Hematopoietic multipotent progenitor cell (in vitro differentiated cells): ENCODE measurements at places on chromosomes 5 and 9.
A peak's percentile ranks its signal among the peaks of the same experiment; 100 is the strongest.

GRCh38 chr5:164336906-164337305 lies 831.5 kb downstream of the MAT2B start:
- DNase-seq = no peak

GRCh38 chr5:127203818-127204217 lies 86.8 kb upstream of the MEGF10 start:
- DNase-seq = no peak

DNA sequence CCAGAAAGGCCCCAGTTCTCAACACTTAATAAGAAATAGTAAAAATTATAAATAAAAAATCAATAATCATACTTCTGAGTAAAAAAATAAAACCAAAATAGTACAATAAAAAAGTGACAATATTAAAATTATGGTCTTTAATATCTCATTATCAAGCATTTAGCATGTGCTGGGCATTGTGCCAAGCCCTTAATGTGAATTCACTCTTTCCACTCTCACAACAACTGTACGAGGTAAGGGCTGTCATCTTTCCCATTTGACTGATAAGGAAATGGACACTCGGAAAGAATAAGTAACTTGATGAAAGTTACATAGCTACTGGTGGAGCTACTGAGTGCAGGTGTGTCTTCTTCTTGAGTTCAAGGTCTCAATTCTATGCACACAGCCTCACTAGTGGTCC lies 43.6 kb downstream of the SEC61B start:
- no peak for DNase-seq

DNA sequence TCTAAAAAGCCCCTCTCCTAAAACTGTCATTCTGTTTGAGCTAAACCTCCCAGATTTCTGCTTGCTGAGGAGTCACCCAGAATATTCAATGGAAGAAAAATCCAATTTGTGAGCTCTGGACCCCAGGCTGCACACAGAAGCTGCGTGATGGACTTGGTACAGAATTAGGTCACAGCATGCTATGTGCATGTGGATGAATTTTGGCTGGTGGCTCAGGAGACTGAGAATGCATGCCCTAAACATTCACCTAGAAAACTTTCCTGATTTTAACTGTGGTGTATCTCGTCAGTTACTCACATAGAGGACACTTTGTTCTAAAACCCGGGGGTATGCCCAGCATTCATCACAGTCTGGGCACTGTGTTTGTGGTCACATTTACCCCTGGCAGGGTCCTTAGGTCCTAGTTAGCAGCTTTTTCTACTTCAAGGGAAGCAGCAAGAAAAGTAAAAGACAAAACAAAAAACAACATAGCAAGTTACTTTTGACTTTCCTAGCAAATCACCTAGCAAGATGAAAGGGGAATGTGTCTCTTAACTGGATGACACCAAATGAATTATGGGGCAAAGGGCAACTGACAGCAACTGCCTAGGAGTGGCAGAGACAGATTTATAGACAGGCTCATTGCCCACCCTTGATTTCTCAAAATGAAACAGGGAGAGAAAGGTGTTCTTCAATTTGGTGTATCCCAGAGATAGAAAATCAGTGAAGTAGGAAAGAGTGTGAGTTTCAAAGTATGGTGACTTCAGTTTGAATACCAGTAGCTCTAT lies 8.3 kb upstream of the SHROOM1 start:
- no peak for DNase-seq

GRCh38 chr5:111933086-111933485 lies 176.1 kb upstream of the NREP start:
- DNase-seq = no peak

DNA sequence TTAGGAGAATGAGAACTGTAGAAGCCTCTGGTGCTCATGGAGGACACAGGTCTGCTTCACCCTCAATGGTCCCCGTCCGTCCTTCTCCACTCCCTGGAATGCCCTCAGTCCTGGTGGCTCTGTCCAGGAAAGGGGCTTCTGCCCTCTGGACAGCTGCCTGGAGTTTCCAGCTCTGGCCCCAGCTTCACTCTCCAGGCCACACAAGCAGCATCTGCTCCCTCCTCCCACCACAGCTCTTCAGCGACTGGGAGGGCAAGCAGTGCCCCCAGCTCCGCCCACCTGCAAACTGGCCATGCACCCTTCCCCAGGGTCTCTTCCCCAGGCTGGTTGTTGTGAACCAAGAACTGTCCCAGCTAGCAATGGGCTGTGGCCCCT lies 4.7 kb downstream of the SARDH start:
- no peak for DNase-seq

DNA sequence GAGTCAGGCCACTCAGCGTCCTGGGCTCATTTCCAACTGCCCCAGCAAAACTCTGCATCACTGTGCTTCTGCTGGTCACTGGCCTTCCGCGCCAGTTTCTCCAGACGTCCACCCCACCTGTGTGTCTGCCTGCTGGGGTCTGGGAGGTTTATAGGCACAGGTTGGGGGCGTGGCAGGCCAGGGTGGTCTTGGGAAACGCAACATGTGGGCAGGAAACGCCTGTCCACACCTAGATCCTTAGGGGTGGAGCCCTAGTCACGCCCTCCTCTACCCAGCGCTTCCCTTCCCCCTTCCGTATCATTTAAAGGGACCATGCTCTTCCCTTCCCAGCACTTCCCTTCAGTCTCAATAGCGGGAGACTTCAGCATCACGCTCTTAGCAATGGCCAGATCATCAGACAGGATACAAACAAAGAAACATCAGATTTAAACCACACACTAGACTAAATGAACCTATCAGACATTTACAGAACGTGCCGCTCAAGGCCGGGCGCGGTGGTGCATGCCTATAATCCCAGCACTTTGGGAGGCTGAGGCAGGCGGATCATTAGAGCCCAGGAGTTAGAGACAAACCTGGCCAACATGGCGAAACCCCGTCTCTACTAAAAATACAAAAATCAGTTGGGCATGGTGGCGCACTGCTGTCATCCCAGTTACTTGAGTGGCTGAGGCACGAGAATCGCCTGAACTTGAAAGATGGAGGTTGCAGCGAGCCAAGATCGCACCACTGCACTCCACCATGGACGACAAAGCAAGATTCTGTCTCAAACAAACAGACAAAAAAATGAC lies 11.8 kb upstream of the BTNL9 start:
- DNase-seq = no peak

GRCh38 chr9:34611251-34611810 lies 566 bp downstream of the RPP25L start:
- no peak for DNase-seq

DNA sequence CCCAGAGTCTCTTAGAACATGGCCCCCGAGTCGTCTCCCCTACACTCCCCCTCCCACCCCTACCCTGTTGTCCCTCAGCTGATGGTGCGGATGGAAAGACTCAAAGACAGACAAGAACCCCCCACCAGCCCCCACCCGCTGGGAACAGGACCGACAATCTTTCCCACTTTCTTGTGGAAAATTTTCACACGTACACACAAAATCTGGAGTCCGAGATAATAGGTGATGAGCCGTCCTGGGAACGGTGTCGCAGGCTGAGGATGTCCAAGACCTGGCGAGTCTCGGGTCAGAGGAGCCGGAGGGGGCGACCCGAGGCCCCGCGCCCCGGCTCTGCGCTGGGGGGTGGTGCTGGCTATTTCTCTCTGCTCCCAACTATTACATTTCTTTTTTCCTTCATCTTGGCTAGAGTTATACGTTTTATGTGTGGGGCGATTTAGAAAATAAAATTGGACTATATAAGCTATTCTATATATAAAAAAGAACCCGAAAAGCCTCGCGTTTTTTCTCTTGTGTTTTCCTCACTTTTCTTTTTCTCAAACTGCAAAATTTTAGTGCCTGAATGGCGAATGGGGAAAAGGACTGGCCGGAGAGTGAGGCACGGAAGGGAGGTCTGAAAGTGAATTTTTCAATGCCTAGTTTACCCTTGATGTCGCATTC lies 188.8 kb downstream of the MEF2C start:
- no peak for DNase-seq

DNA sequence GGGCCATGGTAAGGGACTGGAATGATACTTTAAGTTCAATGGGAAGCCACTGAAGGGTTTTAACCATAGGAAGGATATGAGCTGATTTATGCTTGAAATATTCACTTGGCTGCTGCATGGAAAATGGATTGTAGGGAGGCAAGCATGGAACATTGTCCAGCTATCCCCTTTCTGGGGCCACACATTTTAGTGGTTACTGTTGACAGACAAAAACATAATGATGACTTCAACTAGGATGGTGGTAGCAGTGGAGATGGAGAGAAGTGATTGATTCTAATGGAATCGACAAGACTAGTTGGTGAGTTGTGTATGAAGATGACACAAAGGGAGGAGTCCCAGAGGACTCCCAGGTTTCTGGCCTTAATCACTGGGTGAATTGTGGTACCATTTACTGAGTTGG lies 6.2 kb upstream of the FCHSD1 start:
- no peak for DNase-seq

DNA sequence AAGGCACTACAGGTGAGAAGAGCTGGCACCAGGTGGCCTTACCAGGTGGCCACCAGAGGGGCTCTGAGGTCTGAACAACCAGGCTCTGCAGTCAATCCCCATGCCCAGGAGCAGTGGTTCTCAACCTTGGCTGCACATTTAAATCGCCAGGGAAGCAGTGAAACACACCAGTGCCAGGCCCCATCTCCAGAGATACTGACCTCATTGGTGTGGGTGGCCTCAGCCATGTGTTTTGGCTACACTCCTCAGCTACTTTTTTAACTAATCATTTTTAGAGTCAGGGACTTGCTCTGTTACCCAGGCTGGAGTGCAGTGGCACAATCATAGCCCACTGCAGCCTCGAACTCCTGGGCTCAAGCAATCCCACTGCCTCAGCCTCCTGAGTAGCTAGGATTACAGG lies 56.0 kb downstream of the GABBR2 start:
- DNase-seq = no peak

GRCh38 chr5:150490754-150491153 lies 17.2 kb upstream of the NDST1 start:
- DNase-seq = no peak

DNA sequence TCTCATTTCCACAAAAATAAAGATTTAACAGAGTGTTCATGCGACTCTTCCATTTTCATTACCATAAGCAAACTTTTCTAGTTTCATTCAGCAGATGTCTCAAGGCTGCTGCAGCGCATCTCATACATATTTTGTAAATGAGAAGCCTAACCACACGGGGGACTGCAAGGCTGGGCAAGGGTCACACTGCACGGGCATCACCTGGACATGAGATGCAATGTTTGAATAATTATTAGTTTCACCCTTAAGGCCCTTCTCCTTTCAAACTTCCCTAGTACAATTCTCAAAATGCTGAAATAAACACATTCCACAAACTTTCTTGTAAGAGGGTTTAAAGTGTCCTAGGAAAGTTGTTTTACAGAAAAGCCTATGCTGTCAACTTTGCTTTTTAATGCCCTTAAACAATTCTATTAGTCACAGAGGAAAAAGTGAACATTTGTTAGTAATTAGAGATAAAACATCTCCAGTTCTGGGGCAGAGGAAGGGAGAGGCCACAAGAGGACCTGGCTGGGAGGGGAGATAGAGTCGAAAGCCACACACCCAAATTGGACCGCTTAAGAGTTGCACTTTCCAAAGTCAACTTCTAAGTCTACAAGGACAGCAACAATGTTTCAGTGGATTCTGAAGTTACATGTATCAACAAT lies 1.3 kb downstream of the DENND1A start:
- peak; percentile 29 for DNase-seq

DNA sequence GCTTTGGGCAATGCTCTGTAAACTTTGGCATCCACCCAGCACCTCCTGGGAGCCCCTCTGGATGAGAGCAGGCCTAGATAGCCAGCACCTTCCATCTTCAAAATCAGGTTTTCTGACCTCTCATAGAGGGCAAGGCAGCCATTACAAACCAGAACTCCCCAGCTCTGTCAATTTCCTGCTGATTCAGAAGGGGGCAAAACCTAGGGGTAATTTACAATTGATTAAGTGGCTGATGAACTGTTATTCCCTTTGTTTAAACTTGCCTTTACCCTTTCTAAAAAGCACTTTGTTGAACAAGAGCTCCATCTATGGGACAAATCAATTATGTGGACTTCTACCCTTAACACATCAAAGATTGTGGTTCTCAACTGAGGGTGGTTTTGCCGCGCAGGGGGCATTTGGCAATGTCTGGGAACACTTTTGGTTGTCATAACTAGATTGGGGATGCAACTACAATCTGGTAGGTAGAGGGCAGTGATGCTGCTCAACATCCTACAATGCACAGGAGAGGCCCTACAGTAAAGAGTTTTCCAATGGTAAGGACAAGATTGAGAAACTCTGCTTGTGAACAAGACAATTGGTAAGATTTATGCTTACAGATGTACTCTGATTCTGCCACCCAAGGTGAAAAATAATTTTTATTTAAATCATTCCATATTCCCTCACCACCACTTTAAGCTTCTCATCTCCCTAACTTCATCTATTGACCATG lies 184.1 kb downstream of the MARCHF11 start:
- no peak for DNase-seq

DNA sequence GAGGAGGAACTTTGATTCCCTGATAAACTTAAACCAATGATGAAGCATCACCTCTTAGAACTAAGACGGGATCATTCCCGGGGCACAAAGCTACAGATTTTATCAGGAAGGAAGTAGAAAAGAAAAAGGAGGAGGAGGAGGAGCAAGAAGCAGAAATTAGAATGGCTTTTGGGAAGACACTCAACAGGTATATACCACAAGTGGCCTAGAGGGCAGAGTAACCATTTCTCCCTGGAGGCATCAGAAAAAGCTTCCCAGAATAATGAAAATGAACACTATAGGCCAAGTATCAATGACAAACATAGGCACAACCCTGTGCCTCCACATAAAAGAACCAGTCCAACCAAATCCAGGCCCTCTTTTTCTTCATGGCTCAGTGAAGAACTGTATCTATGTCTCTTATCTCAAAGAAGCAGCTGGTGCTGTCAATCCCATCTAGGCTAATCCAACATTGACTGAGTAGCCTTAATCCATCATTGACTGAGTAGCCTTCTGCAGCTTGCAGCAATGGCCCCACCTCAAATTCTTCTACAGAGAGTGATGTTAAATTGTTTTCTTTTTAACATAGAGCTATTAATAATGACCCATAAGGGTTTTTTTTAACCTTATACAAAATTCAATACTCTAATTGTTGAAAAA lies 178.8 kb upstream of the KIF2A start:
- DNase-seq = no peak

- DNase-seq = no peak
These were observed 323.1 kb upstream of the ACTBL2 start for GRCh38 chr5:57805732-57806131.

GRCh38 chr5:125673359-125673950 lies 749.8 kb upstream of the GRAMD2B start:
- DNase-seq = no peak

DNA sequence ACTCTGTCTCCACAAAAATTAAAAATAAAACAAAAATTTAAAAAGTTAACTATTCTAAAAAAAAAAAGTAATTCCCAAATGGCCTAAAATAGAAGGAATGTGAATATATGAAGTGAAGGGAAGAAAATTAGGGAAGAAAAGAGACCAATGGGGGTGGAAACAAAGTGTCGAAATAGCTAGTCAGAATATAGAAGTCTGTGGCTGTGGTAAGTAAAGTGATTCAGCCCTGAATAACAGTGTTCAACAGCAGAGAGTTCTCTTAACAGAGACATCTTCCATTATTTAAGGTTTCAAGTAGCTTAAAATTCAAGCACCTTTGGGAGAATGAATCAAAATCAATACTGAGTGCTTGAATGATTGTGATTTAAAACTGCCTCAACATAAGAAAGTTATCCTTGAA lies 51.7 kb downstream of the LPAR1 start:
- DNase-seq = no peak
